ENCODE measurements at places on chromosomes 2 and 18.
A peak's percentile ranks its signal among the peaks of the same experiment; 100 is the strongest.

DNA sequence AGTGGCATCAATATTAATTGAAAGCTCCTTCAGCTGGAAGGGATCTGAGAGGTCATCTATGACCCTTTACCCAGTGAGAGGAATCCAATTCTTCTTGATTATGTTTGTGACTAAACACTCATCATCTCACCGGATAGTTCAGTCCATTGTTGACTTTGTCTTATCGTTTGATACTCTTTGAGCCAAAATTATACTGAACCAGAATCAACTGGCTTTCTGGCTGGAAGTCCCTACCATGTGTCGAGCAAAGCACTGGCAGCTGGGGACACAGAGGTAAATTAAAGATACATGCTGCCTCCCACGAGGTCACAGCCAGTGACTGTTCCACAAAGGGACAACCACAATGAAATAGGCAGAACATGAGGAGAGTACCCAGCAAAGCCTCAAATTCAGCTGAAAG, 91.4 kb upstream of the FHL2 start:
- no peak for DNase-seq

DNA sequence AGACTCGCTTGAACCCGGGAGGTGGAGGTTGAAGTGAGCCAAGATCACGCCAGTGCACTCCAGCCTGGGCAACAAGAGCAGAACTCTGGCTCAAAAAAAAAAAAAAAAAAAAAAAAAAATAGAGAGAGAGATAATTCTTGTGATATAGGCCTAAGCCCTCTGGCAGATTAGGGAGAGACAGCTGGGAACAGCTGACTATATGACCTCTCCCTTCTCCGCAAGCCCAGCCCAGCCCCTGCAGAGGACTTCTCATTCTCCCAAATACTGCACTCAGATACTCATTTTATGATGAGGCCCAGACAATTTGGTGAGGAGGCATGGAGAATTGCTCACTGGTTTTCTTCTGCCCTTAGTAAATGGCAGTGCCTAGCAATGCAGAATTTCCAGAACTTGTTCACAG, 262.0 kb downstream of the HAUS1 start:
- DNase-seq, result no peak

DNA sequence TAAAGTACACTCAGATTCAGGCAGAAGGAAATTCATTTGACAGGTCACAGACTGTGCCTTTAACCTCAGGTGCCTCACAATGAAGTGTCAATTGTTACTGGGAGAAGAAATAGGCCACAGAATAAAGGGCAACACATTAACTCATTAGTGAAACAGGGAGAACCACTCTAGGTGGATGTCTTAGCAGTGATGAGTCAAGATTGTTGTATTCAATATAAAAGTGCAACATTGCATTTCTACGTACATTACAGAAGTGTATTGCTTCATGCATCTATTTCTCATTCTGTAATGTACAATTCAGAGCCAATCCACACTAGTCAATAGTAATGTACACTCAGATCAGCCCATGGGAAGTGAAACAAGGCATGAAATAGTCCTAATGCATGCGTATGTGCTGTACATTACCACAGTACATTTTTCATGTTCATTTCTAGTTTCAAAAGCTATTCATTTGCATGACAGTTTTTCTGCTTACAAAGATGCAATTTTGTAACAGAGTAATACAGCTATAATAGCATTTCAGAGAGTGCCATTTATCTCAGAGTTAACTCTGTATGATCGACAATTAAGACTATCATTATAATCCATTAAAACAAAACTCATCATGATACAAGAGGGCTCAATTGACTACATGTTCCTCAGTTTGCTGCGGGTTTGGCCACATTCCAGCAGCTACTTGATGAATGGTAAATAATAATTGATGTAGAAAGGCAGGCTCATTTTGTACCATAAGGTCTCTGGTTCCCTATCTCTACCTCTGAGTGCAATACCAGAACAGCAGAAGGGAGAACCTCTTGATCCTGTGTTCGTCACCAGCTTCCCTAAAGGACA, 12.2 kb upstream of the ARL5A start:
- no peak for DNase-seq

DNA sequence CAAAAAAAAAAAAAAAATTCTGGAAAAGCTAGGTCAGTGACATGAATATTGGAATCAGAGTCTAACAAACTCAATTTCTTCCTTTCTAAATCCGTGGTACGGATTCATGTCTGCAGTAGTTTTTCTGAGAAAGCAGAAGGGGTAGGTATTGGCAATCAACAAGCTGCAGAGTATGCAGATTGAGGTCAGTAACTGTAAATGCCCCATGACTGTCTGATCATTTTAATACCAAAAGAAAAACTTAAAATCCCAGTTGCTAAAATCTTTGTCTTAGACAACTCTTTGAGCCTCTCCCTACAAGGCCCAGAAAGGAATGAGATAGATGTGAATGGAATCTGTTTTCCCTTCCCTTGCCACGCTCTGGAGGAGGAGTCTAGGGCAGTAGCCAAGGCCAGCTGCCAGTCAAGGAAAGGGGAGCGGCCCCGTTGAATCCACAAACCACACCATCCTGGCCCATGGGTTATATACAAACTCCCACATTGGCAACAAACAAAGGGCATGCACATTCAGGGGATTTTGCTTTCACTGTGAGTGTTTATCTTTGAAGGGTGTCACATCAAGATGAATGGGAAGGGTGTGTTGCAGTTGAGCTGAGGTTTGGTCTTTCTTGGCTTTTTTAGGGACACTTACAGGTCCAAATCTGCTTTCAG, 6.1 kb upstream of the CASP8 start:
- peak; percentile 69 for DNase-seq

GRCh38 chr2:219551441-219552381, 7.9 kb downstream of the TMEM198 start:
- DNase-seq, result no peak

GRCh38 chr2:38200598-38200997, 124.6 kb upstream of the CYP1B1 start:
- DNase-seq, result peak; percentile 88

GRCh38 chr2:34291076-34291475, 692.0 kb upstream of the FAM98A start:
- no peak for DNase-seq
